ENCODE measurements at places on chromosomes 4 and X.

DNA sequence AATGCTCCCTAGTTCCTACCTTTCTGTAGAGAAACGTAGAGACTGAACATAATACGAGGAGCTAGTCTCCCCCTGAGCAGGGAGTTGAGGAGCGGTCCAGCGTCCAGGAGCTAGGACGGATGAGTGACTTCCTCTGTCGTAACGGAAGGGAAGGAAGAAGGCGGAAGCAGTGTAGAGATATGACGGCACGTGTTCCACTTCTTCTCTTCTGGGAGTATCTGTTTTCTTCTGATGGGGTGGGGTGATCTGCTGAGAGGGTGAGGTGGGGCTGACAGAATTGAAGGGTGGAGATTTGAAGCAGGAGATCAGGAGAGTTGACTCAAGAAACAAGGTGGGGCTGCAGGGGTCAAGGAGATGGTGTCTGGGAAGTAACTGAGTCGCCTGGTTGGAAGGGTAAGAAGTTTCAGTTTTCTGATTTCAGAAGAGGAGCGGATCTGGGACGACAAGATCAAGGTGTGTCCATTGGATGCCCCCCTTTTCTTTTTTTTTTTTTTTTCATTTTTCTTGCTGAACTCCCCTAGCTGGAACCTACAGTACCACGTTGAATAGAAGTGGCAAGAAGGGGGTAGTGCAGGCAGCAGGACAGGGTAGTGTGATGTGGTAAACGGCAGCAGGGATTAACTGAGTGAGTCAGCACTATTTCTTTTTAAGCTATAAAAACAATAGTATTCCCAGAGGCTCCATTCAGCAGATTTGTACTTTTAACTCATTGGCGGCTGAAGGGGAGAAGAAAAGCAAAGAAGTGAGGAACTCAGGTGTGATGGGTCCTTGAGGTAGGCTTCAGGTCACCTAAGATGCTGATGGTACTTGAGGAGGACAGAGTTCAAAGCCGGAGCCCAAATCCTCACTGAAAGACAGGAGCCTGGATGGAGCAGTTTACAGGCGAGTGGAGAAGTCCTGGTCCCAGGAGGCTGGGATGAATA, 50.8 kb upstream of the SETD7 start:
- DNase-seq: no peak

GRCh38 chrX:130253916-130254315, 14.8 kb downstream of the ZNF280C start:
- no peak for DNase-seq

DNA sequence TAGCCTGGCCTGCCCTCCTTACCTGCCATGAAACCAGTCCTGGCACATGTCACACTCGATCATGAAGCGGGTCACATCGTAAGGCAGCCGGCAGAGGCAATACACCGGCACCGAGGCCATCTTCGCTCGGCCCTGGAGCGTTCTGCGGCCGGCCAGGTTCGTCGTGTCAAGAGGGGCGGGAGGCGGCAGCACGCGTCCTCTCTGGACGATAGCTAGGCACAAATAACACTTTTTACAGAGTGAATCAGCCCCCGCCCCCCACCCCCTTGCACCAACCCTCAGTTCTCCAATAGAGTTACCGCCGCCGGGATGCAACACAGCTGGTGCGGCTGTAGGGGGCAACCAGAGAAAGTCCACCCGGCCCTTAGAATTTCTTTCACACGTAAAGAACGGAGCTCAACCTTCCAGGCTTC, 1.7 kb downstream of the PHF8 start:
- DNase-seq: peak; percentile 42

- DNase-seq: no peak
Measured at GRCh38 chr4:1449475-1449832, 43.2 kb upstream of the NKX1-1 start.

DNA sequence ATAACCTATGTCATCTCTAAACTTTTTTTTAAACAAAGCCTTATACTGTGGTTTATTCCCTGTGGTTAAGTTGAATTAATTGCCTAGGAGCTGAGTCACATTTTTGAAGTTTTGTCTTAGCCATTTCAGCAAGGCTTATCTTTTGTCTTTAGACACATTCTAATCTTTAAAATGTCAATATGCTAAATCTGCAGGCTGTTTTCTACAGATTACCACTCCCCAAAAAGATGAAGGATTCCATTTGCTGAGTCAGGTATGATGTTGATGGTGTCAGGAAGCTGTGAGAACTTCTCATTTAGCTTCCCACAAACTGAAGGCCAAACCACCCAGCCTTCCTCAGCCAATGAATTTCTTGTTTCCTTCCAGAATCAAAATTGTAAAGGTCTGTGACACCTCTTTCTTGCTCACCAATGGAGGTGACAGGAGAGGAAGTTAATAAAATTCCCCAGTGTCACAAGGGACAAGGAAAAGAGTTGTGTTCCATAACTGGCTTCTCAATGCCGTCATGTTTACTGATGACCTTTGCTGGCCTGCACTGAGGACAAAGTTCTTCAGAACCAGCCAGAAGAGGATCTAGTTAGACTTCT, 3.7 kb upstream of the CXCL6 start:
- no peak for DNase-seq

DNA sequence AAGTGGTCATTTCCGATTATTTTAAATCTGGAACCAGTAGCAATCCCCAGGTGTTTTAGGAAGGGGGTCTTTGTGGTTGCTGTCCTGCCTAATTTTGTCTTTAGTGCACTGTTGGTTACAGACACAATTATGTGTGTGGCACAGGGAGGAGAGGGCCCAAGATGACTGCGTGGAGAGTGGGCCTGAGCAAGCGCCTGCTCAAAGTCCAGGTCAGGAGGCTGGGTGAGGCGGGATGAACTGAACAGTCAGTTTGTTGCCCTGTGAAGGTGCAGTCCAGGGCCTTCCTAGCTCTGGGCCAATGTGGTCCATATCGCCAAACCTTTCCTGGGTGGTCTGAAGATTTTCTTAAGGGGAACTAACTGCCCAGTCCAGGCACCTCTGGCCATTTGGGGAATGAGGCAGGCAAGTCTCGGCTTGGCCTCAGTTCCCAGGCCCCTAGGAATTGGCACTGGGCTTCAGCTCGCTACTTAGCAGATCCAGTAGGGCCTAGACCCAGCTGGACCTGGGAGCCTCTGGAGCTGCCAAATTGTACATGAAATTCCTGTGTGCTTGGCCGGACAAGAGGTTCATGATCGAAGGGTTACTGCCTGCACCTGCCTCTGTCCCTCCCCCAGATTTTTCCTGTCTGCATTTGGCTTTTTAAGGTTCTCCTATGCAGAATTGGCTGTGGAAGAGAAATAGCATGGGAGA, 47.6 kb downstream of the ANAPC4 start:
- DNase-seq: no peak

- no peak for DNase-seq
Measured at GRCh38 chr4:53101191-53101581, 239.1 kb downstream of the RASL11B start.

- DNase-seq: no peak
Measured at GRCh38 chrX:29318012-29318411, 730.8 kb downstream of the IL1RAPL1 start.

GRCh38 chrX:100969936-100970335, 428 bp downstream of the ARL13A start:
- no peak for DNase-seq

DNA sequence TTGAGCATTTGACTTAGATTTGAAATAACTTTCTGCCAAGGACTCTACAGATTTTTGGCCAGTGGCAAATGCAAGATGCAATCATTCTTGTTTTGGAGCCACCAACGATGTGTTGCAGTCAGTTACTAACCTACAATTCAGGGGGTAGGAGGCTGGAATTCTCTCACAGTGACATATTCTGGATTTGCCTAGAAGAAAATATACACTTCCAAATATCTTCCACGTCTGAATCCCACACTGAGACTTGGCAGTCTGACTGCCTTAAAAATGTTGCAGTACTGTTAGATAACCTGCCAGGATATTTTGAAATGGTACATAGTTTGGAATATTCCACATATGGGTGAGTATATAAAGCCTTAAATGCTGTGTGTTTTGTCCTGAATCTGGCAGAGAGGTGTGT, 27.6 kb upstream of the AGTR2 start:
- DNase-seq: no peak

- DNase-seq: no peak
Measured at GRCh38 chr4:26737385-26737784, 123.3 kb upstream of the STIM2 start.

GRCh38 chr4:180542445-180543100, 1700.6 kb upstream of the TENM3 start:
- no peak for DNase-seq

- DNase-seq: no peak
Measured at GRCh38 chrX:79366556-79366872, 620 bp downstream of the ITM2A start.

DNA sequence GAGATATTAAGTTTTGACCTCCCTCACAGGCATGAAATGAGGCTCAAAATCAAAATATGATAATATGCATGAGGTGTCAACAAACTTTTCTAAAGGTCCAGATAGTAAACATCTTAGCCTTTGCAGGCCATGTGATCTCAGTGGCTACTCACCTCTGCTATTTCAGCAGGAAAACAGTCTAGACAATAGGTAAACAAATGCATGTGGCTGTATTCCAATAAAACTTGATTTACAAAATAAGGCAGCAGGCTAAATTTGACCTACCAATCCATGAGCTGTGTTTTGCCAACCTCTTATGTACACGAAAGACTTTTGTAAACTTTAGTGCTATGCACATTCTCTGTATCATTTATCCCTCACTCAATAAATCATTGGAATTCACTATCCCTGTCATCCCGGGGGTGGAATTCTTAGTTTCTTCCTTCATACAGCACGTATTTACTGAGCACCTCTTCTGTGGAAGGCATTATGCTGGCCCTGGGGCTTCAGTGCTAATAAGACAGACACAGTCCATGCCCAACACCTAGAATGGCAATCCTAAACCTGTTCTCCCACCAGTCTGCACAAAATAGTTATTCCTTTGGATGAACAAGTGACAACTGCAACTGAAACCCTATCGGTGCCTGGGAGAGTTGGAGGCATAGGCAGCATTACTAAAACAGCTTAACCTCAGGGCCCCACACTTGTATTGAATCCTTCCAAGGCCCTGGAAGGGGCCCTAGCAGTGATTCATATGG, 19.9 kb downstream of the MAGEB17 start:
- DNase-seq: no peak

GRCh38 chrX:9342561-9343051, 122.3 kb upstream of the TBL1X start:
- peak; percentile 40 for DNase-seq

GRCh38 chr4:55617587-55618197, 18.4 kb downstream of the NMU start:
- DNase-seq: peak; percentile 78
